ENCODE measurements at places on chromosomes 16 and 17. TPM values are rescaled to one million over a fixed set of nuclear protein-coding genes. Genes with fewer than 3 reads are reported as not detected.

ATP2C2 gene
- total RNA-seq = 0.51 TPM

DNA sequence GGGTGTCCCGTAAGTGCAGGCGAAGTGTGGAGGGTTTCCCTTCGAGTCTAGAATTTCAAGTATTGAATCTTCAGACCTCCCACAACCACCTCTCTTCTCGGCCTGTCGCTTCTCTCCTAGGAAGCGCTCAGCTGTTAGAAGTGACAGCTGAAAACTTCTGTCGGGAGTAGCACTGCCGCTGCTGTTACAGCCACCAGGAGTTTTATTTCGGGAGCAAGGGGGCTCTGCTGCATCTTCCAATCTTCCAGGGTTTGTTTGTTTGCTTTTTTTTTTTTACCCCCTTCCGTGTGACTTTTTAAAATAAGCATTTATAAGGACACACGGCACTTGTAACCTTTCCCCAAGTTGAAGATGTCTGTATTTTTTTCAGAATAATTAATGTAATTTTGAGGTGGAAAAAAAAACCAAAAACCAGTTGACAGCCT, 767 bp downstream of the RPS6KB1 start:
- no peak for DNase-seq

CUEDC1 gene
- 63.6 TPM for total RNA-seq

GRCh38 chr17:64150237-64151015, 20.5 kb upstream of the ERN1 start:
- DNase-seq = no peak

GRCh38 chr16:65916995-65917394, 449.5 kb upstream of the CDH5 start:
- DNase-seq = no peak

USP43 gene
- total RNA-seq = not detected

DNA sequence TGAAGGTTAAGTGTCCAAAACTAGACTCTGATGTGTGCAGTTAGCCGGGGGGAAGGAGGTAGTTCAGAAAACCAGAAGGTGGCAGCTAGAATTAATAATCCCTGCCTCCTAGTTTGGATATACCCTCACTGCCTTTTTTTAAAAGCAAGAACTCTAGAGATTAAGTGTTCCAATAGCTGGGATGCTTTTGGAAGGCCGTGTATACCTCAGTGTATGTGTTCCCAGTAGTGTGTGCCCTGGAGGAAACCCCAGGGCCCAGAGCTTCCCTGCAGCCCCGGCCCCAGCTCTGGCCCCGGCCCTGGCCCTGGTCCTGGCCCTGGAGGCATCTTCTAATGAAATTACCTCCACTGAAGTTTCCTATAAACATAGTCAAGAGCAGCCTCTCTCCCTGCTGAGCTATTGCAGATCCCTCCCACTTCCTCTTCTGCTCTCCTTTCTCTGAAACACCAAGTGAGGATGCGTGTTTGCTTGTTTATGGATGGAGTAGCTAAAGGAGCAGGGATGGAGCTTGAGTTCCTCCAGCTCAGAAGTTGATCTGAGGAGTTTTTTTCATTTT, 130.7 kb downstream of the PRKCA start:
- no peak for DNase-seq

GRCh38 chr16:46404028-46404427, 217.2 kb downstream of the SHCBP1 start:
- DNase-seq = no peak

TLE7 gene
- not detected for total RNA-seq

DNA sequence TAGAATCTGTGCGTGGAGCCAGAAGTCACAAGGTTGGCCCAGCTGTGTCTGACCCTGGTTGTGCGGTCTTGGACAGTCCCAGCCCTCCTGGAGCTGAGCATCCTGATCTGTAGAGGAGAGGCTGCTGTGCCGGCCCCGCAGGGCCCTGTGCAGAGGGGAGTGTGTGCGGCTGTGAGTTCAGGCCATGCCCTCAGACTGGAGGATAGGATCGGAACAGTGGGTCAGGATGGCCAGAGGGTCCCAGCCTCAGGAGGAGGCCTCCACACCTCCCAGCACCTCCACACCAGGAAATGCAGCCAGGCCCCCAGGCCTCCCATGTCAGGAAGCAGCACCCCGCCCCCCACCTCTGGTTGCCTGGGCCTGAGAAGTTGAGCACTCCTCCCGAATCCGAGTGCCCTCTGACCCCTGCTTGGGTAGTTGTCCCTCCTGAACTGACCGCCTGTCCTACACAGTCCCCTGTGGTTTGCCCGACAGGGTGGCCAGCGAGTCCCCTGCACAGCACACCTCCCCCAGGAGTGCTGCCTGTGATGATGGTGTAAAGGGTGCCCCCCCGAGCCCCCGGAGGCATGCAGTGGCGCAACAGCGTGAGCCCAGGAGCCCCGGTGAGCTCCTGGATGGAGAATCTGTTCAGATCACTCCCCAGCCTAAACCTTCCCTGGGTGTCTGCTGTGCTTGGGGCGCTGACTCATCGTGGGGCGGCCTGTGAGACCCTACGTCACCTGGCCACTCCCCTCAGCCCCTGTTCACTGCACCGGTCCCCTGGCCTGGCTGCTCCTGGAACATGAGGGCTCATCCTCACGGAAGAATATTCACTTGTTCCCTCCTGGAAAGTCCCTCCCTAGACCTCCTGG, 285.2 kb downstream of the SEC14L1 start:
- peak; percentile 86 for DNase-seq

DNA sequence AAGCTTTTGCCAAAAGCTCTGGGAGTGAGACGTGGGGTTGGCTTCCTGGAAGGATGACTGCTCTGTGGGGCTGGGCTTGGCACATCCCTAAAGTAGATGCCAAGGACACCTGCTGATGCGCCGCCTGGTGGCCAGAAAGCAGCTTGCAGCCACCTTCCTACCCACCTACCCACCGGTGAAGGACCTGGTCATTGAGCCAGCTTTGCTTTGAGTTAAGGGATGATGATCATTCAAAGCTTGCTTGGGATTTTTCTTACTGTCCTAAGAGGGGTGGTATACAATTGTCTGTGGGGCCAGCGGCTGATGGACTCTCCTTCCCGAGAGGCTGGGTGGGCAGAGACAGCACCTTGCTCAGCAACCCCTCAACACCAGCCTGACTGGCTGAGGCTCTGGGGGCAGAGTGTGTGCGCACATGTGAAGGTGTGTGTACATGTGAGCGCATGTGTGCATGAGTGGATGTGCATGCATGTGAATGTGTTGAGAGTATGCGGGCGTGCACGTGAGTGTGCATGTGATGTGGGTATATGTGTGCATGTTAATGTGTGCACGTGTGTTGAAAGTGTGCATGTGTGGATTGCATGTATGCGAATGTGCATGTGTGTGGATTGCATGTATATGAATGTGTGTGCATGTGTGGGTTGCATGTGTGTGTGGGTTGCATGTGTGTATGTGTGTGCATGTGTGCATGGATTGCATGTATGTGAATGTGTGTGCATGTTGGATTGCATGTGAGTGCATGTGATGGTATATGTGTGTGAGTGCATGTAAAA, 18.6 kb downstream of the C1QTNF1 start:
- DNase-seq = peak; percentile 53

- DNase-seq = peak; percentile 81
Observed at GRCh38 chr17:75878174-75878998, at the start of gene TRIM47. Gene TRIM47 (minus strand): TSS chr17:75878581. CDS start chr17:75878548, 33 bp downstream.

- DNase-seq = no peak
Observed at GRCh38 chr17:10666906-10667305, 9.8 kb upstream of the MYH3 start.

DNA sequence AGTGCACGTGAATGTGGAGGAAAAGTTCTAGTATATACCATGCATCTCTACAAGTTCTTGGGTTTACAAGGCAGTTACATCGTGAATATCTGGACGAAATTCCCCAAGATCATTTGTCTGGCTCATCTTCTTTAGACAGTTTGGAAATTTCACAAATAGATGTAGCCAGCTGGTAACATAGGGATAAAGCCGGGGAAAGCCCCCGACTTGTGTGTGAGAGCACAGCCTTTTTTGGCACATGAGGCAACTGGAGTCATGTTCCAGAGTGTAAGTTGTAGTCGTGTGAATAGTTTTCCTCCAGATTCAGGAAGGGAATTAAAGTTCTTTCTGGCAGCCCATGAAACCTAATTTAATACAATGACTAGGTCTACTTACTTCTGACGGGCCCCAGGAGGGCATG, 62.3 kb downstream of the MARCHF10 start:
- no peak for DNase-seq

DNA sequence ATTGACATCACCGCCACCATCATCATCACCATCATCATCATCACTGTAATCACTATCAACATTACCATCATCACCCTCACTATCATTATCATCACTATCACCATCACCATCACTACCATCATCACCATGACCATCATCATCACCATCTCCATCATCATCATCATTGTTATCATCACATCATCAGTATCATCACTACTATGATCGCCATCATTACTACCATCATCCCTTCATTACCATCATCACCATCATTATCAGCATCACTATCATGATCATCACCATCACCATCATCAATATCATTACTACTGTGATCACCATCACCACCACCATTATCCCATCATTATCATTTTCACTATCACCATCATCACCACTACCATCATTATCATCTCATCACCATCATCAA, 368.3 kb downstream of the SEC14L1 start:
- DNase-seq = no peak

GRCh38 chr16:29875206-29875605, 12.2 kb upstream of the CDIPT start:
- DNase-seq = no peak

CCDC40 gene
- 4.1 TPM for total RNA-seq

GRCh38 chr16:1184156-1184868, 31.4 kb downstream of the CACNA1H start:
- peak; percentile 43 for DNase-seq

DNA sequence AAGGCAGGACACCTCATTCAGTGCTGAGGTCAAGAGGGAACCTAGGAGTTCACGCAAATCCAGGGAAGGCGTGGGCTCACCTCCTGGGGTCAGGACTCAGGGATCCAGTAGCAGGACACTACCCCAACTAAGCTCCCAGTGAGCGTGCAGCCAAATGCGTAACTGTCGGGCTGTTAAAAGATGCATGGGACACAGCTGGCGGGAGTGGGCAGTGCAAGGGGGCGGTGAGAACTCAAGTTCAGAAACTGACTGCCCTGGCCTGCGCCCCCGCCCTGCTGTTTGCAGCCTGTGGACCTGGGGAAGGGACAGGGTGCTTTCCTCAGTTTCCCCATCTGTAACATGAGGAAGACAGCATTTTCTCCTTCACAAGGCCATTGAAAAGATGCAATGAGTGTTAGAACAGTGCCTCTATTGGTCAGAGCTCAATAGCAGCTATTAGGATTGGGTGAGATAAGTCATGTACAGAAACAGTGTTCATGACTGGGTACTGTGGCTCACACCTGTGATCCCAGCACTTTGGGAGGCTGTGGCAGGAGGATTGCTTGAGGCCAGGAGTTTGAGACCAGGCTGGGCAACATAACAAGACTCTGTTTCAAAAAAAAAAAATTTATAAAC, 20.2 kb downstream of the CDIPT start:
- DNase-seq = no peak

DOC2B gene
- total RNA-seq = 45.3 TPM

DNA sequence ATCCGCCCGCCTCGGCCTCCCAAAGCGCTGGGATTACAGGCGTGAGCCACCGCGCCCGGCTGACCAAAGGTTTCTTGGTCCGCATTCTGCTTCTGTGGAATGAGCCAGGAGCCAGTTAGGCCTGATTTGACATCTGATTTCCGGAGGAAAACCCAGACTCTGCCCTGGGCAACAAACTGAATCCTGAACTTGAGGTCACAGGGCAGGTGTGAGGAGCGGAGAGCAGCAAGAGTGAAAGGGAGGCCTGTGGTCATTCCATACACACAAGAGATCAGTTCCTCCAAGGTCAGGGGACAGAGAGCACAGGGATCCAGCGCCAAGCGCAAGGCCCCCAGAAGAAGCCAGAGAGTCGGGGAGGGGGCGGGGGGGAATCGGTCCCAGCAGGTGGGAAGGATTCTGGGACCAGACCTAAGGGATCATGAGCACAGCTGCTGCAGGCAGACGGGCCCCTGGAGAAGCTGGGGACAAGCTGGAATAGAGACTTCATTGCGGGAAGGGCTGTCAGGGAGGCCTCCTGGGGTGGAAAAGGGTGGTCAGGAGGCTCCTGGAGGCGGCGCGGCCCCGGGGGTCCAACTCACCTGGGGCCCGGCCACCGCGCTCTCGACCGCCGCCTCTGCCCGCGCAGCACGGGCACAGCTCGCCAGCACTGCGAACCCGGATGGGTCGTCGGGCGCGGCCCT, 436 bp downstream of the SHPK start:
- no peak for DNase-seq

DBNDD1 gene
- 4.2 TPM for total RNA-seq

GRCh38 chr16:56919099-56919800, 12.7 kb upstream of the HERPUD1 start:
- no peak for DNase-seq

ATP2A3 gene
- 33.6 TPM for total RNA-seq

- DNase-seq = no peak
Observed at GRCh38 chr16:15141586-15141985, 47.5 kb upstream of the RRN3 start.

DNA sequence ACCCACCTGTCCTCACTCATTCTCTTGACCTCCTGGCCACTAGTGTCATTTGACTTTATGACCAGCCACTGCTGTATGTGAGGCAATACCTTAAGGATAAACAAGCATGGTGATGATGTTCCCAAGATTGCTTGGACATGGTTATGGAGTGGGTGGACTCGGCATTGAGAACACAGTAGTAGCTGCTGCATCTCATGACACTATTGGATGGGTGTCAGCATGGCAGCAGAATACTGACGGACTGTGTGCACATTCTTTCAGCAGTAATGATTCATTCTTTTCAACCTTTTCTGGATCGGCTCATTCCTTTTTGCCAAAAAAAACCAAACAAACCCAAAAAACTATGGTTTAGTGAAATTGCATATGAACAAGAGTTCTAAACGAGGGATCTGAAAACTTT, 13.5 kb downstream of the SPECC1 start:
- DNase-seq = no peak

DNA sequence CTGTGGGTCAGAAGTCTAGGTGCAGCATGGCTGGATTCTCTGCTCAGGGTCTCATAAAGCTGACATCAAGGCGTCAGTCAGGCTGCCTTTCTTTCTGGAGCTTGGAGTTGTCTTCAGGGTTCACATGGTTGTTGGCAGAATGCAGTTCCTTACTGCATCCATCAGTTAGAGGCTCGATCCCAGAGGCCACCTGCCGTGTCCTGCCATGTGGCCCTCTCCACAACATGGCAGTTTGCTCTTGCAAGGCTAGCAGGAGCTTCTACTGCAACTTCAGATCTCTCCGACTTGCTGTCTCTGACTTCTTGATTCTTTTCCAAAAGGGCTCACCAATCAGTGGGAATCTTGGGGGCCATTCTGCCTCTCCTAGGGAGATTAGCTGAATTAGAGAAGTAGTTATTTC, 11.9 kb downstream of the PITPNC1 start:
- DNase-seq = no peak

DNA sequence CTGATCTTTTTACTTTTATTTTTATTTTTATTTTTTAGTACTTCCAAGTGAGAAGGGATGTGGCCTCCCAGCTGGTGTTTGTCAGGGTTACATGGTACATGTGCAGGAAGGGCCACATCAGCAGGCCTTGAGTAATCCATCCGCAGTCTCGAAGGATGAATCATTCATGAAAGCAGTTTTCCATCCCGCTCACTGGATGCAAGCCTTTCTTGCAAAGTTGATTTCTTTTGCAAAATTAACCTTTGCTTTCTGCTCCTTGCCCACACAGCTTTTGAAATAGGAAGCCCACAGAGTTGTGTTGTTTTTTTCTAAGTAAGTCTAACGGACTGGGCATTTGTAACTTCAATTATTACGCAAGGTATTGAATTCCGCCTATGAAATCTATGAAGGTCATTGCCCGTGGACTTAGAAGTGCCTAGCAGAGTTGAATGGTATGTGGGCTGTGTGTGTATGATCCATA, 157.4 kb downstream of the PRKCA start:
- peak; percentile 71 for DNase-seq

GRCh38 chr17:53499277-53499676, 323.4 kb upstream of the KIF2B start:
- no peak for DNase-seq

ASGR2 gene
- total RNA-seq = not detected

All from uterus (tissue), 4 donors.